Central memory CD4-positive, alpha-beta T cell (primary cell): ENCODE measurements at places on chromosomes 7 and 10.
A peak's percentile ranks its signal among the peaks of the same experiment; 100 is the strongest.

DNA sequence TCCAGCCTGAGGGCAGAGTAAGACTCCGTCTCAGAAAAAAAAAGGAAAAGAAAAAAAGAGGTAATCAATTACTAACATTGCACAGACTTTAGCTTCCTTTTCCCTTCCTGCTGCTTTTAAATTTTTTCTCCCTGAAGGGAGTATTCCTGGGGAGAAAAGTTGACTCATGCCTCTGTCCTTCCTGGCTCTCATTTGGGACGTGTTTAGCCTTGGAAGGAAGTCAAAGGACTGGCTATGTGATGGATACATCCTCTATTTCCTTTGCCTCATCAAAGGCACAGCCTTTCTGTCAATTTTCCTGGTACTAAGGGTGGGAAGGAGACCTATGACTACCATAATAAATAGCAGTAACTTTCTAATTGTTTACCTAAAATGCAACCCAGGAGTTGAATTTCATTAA, 77.6 kb downstream of the ITGA8 start:
- no peak for DNase-seq

DNA sequence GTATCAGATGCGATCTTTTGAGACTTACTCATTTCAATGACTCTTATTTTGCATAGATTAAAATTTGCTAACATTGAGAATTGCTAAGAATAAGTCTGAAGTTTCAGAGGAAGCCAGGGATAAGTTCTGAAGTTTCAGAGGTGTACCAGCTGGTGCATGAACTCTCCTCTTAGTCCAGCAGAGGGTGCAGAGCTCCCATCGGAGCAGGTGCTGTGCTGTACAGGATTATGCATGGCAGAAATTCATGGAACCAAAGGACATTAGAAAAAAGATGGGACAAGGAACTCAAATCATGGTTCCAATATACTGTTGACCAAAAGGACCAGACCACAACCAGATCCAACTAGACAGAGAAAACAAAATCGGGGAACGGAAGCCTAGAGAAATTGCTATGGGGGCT, 41.9 kb downstream of the MGAM2 start:
- DNase-seq = no peak

DNA sequence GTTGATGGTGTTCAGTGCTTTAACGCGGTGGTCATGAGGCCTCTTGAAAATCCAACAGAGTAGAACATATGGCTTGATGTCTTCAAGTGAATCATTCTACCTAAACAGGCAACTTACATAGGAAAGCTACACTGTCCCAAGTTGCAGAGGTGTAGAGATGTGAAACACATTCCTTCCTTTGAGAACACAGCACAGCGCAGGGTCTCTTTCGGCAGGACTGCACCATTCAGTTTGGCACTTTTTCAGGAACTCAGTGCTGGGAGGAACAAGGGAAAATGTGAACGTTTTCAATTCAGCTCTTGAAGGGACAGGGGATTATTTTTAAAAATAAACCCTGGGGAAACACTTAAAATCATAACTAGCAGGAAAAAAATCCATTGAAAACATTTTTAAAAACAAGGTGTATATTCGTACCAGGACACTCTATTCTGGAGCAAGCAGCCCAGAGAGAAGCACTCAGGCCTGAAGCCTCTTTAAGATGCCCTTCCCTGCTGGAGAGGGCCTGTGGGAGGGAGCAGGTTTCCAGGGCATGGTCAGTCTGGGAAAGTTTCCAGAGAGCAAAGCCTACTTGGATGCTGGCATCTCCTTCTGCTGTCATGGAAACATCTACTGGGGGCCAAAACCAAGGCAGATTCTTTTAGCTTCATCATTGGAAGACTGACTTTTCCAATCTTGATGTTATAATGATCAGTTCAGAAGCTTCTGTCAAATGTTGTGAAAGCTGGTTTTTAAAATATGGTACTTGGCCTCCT, 60.4 kb upstream of the NPVF start:
- no peak for DNase-seq

- no peak for DNase-seq
Measured at GRCh38 chr7:90948085-90948484, 316.1 kb upstream of the FZD1 start.

DNA sequence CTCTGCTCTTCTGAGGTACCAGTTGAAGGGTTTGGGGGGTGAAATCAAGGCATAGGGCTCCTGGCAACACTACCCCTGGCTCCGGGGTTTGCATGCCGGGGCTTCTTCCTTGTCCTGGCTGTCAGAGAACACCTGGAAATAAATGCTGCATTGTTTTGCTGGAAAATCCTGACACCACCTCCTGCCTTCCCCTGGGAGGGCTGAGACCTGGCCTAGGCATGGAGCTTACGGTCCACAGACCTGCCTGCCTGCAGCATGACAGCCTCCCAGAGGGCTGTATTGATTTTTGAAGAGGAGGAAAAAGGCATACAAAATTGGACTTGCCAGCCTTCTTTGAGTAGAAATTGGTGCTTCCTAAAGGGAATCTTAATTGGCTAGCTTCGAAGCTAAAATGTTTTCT, 227.1 kb downstream of the MGMT start:
- no peak for DNase-seq

GRCh38 chr7:15628876-15629275, 57.6 kb downstream of the MEOX2 start:
- DNase-seq = no peak

GRCh38 chr10:124291001-124291701, 127.6 kb downstream of the OAT start:
- DNase-seq = no peak

DNA sequence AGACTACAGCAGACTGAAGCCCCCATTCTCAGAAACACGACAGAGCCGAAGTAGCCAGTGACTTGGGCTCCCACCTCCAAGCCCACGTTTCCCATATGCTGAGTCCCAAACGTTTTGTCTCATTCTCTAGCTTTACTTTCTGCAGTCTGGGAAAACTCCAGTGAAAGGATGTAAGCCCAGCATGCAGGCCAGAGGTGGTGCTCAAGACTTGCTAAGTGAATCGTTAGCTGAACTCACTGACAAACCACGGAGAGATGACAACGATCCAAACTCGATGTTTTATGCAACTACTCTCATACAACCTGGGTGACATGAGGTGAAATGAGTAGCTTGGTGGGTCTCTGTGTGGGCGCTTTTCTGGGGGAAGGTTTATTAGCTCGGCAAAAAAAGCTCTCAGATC, 731.8 kb downstream of the SUGCT start:
- no peak for DNase-seq

GRCh38 chr10:80356563-80356988, at the start of the genes DYDC1 and DYDC2:
Gene DYDC1 (minus strand): TSS chr10:80356755. CDS start chr10:80352601, 4,154 bp downstream.
Gene DYDC2 (plus strand): TSS chr10:80356781. CDS start chr10:80362444, 5,663 bp downstream.
- DNase-seq = peak; percentile 6

GRCh38 chr7:2030475-2031450, 202.0 kb downstream of the MAD1L1 start:
- DNase-seq = peak; percentile 9

DNA sequence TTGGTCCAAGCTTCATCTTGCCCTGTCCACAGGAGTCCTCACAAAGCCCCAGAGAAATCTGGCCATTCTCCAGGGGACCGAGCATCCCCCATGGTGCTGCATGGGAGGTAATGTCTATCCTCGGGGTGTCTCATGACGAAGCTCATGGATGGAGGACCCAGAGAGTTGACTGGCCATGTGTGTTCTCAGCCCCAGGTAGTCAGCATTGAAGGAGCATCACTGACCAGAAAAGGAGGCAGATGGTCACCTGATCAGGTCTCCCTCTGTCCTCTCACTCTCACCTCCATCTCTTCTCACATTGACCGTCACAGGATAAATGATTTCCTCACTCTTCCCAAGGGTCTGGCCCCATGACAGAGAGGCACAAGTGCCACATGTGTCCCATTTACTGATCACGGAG, 33.4 kb upstream of the GDF10 start:
- DNase-seq = no peak

DNA sequence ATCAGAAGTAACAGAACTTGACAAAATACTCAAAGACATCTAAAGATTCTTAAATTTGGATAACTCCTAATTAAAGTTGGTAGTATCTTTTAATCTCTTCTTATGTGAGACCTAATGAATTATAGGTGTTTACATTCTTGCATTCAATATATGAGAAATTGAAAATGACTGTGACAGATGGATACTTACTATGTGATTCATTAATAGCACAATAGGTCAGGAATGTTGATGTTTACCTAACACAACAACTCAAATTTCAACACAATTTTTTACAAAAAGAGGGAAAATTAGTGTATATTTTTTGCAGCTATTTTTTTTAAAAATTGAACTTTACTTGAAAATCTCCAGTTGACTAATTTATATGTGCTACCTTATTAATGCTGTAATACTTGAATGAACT, 31.7 kb upstream of the MCU start:
- no peak for DNase-seq

DNA sequence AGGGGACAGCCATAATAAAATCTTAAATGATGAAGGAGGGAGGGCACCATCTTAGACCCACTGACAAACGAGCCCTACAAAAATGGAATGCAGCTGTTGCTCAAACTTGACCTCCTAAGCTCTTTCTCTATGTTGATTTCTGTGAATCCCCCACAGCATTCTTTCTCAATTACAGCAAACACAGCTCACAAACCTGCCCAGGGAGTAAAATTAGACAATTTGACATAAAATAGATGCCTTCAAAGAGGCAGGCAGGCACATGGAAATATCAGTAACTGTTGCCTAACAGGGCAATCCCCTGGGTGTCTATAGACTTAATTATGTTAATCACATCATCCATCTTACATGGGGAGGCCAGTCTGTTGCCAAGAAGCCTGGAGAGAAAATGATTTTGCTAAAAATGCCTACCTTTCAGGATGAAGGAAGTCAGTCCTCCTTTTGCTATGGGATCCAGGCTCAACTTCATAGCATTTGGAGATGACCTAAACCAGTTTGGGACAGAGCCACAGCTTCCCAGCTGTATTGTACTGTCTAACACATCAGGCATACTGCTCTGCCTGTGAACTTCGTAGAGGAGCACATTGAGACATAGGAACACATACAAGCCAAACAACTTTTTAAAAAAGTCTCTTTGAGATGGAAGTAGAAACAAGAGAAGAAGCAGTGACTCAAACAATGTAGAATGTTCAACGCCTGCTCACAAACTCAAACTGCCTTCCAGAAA, 1177.4 kb downstream of the SORCS1 start:
- no peak for DNase-seq

DNA sequence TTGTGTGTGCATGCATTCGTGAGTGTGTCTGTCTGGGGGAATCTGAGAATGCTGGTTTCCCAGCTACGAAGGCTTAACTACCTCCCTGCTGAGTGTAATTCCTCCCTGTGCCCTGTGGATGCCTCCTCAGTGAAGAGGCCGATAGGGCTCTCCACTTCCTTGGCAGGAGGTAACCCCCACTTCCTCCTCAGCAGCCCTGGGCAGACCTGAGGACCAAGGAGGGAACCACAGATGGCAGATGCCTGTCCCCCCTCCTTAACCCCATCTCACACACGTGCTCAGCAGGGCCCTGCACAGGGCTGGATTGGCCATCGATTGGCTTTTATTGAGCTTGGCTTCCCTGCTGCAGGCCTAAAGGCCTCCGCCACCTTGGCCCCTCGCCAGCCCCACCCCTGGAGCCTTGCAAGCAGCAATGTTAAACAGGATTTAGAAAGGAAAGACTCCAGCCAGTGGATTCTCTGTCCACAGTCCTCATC, 45.6 kb upstream of the LRRC4 start:
- DNase-seq = no peak

DNA sequence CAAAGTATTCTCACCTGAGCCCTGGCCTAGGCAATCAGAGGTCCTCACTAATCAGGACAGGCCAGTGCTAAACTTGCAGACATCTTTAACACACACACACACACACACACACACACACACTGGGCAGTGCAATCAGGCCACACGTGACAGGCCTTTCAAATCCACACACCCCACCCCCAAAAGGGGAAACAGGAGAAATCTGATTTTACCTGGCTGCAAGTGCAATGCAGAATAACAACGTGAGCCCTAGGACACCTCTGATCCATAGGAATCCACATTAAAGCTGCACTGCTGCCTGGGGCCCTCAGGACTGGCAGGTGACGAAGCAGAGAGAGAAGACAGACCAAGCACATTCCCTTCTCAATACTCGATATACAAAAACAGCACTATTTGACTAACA, 218.9 kb downstream of the FAM107B start:
- DNase-seq = no peak

GRCh38 chr7:73638911-73639310, 14.6 kb upstream of the MLXIPL start:
- DNase-seq = no peak

DNA sequence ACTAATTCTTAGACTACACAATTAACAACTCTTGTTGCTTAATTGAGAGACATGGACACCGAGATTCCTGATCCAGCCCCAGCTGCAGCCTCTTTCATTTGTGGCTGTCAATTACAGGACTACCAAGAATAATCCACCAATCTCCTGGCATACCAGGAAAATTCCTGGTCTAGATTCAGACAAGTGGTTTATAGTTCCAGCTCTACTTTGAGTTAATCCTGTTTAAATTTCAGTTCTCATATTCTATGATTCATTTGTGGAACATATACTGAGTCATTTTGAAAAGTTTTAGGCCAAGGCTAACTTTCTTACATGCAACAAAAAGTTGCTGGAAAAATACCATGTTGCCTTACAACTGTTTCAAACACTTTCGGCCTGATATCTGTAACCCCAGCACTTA, 253.5 kb downstream of the MAGI2 start:
- DNase-seq = no peak

- no peak for DNase-seq
Measured at GRCh38 chr7:77442636-77443035, 26.5 kb upstream of the GSAP start.

DNA sequence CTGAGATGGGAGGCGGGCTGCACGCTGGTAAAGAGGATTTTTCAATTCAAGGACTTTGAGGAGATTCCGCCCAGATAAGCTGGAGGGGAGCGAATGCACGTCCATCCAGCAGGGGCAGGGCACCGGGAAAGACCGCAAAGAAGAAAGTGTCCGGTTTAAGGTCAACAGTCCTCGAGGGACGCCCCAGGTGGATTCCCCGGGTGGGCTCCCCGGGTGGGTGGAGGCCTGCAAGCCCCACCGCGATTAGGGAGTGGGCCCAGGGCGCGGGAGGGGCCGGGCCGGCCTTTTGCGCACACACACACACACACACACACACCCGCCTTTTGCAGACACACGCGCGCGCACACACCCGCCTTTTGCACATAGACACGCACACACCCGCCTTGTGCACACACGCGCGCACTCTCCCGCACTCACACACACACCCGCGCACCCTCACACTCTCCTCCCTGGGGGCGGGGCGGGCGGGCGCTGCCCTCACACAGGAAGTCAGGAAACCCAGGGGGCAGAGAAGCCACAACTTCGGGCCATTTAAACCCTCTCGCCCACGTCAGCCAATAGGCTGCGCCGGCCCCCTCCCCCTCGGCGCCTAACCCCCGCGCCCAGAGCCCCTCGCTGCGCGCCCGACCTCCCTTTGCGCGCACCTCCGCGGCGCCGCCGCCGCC, 615 bp downstream of the ARHGAP12 start:
- peak; percentile 49 for DNase-seq
